GM10248 (cell line): ENCODE measurements at places on chromosomes 5 and 9.

GRCh38 chr5:120241400-120241799, 222.7 kb upstream of the PRR16 start:
- no peak for DNase-seq

- no peak for DNase-seq
Measured at GRCh38 chr5:77882670-77883257, 106.6 kb upstream of the TBCA start.

GRCh38 chr9:136803551-136804508, 3.9 kb upstream of the RABL6 start:
- DNase-seq: no peak

DNA sequence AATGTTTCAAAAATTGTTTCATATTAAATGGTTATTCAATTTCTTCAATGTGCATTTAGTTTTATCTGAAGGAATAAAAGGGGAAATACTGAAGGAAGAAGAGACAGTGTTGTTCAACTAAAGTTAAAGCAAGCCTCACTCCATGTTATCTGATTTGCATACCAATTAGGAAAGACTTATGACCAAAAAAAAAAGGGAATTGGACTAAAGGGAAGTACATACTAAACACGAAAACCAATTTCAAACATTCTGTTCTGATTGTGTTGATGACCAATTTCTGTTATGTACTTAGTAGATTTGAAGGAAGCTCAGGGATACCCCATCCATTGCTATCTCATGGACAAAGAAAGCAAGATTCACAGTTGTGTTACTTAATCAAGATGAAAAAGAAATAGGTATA, 4.9 kb upstream of the GAPT start:
- no peak for DNase-seq
